ENCODE measurements at places on chromosomes 2 and 18.

DNA sequence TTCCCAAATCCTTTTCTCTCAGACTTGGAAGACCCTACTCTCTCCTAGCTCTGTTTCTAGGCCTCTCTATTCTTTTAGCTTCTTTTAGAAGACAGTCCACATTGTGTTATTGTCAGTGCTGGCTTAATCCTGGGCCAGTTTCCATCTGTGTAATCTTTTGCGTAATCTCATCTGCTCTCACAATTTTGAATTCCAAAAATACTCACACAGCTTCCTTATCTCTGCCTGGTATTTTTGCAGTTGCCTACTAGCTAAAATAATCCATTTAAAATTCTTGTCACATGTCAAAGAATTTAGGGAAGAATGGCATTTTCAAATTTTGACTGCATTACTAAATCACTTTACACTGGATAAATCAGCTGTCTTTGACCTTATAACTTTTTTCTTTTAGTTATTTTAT lies 200.6 kb upstream of the MEX3C start:
- DNase-seq: no peak

GRCh38 chr18:76979111-76979751 lies 153.4 kb downstream of the MBP start:
- no peak for DNase-seq

- no peak for DNase-seq
These were observed 41.8 kb upstream of the SH3RF3 start for GRCh38 chr2:109087055-109087663.

DNA sequence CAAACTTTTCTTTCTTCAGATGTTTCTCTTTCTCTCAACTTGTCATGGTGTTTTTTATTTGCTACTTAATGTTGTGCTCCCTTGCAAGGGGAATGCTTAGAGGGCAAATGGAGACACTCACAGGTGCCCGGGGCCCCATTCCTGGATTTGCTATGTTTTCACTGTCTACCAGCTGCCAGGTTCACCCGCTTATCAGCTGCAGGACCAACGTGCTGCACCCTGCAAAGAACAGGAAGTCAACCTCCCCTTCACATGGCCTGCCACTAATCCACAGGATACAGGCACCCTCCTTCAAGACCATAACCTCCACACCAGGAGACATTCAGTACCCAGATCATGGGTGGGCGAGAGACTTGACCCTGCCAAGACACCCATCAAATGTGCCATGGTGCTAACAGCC lies 237.6 kb upstream of the STON1 start:
- no peak for DNase-seq

- DNase-seq: no peak
These were observed 43.2 kb upstream of the SEMA4C start for GRCh38 chr2:96913117-96913397.

Measured in SK-N-SH (cell line).